ENCODE measurements at places on chromosomes 1 and 21. TPM values are rescaled to one million over a fixed set of nuclear protein-coding genes. Genes with fewer than 3 reads are reported as not detected.

Gene LMOD1
- 7.8 TPM for total RNA-seq

Gene CACNA1S
- total RNA-seq: not detected

Gene THEM5
- total RNA-seq: not detected

Gene SGIP1
- total RNA-seq: 2.1 TPM

Gene CELSR2
- 0.32 TPM for total RNA-seq

Gene NEGR1
- total RNA-seq: 15.7 TPM

Gene ITGB2
- total RNA-seq: 2.1 TPM

Gene LCE1F
- not detected for total RNA-seq

Gene HSF2BP
- total RNA-seq: 4.8 TPM

Gene MLLT11
- total RNA-seq: 3.7 TPM

Gene AVPR1B
- not detected for total RNA-seq

Gene OR1C1
- not detected for total RNA-seq

Gene RHOU
- 1.8 TPM for total RNA-seq

Gene TCHH
- total RNA-seq: not detected

Gene SPRR4
- not detected for total RNA-seq

Gene LCE2D
- not detected for total RNA-seq

Gene FCN3
- total RNA-seq: not detected

Gene C1orf115
- total RNA-seq: 1.9 TPM

Gene TTC24
- total RNA-seq: not detected

Gene DCST1
- total RNA-seq: not detected

Gene FCGR2B
- not detected for total RNA-seq

Gene PGLYRP4
- not detected for total RNA-seq

Gene RGS4
- total RNA-seq: 27.9 TPM

Gene FCGR3A
- total RNA-seq: not detected

Gene SAMD11
- total RNA-seq: 40.9 TPM

Gene KRTAP19-1
- not detected for total RNA-seq

Gene LCE1B
- total RNA-seq: not detected

Gene HES4
- total RNA-seq: 7.6 TPM

Gene TP73
- not detected for total RNA-seq

Gene WNT3A
- total RNA-seq: not detected

Gene KRTAP7-1
- total RNA-seq: not detected

Gene CLDN14
- total RNA-seq: 0.51 TPM

Gene OR2G6
- total RNA-seq: not detected

Gene S100A2
- total RNA-seq: 9.0 TPM

Gene C1orf226
- 0.13 TPM for total RNA-seq

Gene RYR2
- total RNA-seq: not detected

Gene FALEC
- total RNA-seq: not detected

Gene ALPL
- total RNA-seq: not detected

Gene PBXIP1
- total RNA-seq: 72.2 TPM

Gene GBP4
- total RNA-seq: not detected

Gene EVA1C
- 0.89 TPM for total RNA-seq

Gene CFHR2
- total RNA-seq: not detected

Gene VSIG8
- not detected for total RNA-seq

Gene C1QB
- not detected for total RNA-seq

Data from GM23248 (cell line).